Right ventricle myocardium inferior (tissue), 1 donor: ENCODE measurements at places on chromosomes 11 and 22.
A peak's percentile ranks its signal among the peaks of the same experiment; 100 is the strongest.

- DNase-seq: no peak
These were observed 1000.3 kb upstream of the RAG2 start for GRCh38 chr11:37598381-37598780.

DNA sequence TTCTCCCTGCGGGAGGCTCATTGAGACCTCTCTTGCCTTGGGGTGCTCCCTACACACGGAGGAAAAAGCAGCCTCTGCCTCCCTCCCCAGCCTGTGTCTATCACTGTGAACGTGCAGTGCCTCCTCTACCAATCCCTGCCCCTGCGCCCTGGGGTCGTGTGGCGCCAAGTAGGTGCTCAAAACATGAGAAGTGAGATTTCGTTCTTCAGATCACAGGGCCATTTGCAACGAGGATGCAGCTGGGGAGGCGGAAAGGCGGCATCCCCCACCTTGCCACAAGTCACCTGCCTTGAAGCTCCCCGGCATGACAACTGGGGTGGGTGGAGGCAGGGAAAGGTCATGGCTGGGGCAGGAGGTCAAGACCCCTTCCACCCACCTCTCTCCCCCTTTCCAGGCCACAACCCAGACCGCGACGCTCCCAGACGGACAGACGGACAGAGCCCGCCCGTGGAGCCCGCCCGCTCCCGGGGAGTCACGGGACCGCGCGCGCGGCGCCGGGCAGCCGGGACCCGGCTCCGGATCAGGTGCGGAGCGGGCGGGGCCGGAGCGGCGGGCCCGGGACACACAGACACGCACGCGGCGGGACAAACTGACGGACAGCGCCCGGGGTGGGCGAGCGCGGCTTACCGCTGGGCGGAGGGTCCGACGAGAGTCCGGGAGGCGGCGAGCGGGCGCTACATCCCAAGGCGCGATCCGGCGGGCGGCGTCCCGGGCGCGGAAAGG is 485 bp downstream of the KCNJ4 start:
- no peak for DNase-seq

DNA sequence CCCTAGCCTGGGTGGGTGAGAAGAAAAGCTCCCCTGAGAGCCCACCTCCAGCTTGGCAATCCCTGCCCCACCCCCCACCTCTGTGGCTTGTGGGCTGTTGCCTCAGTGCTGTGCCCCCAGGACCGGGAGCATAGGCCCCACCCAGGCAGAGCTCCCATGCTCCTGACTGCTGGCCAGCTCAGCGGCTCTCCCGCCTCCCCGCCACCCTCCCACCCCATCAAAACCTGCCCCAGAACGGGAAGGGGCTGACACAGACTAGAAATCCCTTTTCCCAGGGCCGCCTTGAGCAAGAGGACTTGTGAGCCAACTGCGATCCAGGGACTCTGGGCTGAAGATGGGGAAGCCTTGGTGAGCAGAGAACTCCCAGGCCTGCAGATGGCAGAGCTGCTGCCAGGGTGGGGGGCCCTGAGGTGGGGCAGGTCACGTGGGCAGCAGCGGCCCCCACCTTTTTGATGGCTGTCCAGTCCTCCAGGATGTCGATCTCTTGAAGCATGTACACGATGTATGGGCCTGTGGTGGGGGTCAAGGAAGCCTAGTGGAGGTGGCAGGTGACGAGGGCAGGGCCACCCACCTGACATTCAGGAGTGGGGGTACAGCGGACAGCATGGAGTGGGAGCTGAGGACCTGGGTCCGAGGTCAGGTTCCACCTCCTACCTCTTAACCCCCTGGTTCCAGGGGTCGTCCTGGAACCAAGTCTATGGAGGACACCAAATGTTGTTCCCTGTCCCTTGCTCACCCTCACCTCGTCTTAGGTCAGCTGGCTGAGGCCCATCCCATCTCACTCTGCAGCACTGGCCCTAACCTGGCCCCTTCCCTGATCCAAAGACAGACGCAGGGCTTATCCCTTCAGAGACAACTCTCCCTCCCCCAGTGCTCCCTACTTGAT is 2.3 kb upstream of the RIN1 start:
- DNase-seq: peak; percentile 20

GRCh38 chr11:24592360-24592759 is 95.5 kb downstream of the LUZP2 start:
- DNase-seq: no peak
